HFFc6 (cell line): ENCODE measurements at places on chromosomes 12 and 14.
A peak's percentile ranks its signal among the peaks of the same experiment; 100 is the strongest.

DNA sequence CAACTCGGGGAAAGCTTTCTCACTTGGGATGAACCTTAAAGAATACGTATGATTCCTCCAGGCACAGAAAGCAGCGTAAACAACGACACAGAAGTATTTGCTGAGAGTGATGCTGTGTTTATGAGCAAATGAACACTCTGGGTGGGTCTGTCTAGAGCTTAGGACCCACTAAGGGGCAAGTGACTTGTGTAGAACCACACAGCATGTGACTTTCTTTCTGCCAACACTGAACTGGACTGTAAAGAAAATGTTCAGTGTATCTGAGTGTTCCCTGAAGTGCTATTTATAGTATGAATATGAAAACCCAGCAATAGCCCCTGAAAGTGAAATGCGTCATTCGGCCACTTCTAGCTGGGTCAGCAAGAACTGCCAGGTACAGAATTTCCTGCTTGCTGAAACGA is 78.5 kb downstream of the ST8SIA1 start:
- DNase-seq: no peak

DNA sequence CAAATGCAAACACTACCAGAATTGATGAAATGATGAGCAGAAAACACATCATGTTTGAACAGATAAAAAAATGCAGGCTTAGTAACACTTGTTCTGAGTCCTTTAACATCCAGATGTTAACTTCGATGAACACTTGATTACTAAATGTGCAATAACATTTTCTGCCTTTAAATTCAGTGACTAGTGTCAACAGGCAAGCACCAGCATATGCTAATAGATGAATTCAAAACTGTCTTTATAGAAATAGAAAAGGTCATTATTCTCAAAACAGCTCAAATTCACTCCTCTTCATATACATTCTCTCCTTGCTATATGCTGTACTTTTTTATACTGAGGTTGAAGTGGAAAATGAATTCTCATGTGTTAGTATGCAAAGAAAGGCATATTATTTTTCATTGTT is at the start of gene TAS2R19:
TAS2R19 (minus strand) TSS at position 101 of the 400 bp plus-strand sequence; CDS start at position 52, 49 bp downstream.
- no peak for DNase-seq

GRCh38 chr14:69682621-69683263 is 71.3 kb downstream of the SUSD6 start:
- no peak for DNase-seq

- DNase-seq: peak; percentile 31
These were observed 2.2 kb upstream of the SAV1 start for GRCh38 chr14:50670196-50670865.

- DNase-seq: no peak
These were observed 105.1 kb downstream of the RMST start for GRCh38 chr12:97567619-97568110.

DNA sequence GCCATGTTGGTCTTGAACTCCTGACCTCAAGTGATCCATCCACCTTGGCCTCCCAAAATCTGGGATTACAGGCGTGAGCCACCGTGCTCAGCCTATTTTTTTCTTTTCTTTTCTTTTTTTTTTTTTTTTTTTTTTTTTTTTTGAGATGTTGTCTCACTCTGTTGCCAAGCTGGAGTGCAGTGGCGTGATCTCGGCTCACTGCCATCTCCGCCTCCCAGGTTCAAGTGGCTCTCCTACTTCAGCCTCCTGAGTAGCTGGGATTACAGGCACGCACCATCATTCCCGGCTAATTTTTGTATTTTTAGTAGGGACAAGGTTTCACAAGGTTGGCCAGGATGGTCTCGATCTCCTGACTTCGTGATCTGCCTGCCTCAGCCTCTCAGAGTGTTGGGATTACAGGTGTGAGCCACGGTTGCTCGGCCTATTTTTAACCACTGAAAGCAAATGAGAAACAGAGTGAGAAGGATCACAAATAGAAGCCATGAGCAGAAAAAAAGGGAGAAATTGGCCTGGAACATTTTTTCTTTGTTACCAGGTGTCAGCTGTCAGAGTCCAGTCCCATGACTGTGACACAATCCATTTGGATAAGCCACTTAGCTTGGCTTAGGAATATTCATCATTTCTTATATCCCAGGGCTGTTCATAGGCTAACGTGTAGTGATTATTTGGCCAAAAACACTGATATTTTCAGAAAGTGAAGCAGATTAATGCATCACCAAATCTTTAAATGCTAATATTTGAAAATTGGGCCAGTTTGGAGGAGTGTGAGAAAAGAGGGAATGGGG is 7.9 kb upstream of the NFKBIA start:
- DNase-seq: no peak

DNA sequence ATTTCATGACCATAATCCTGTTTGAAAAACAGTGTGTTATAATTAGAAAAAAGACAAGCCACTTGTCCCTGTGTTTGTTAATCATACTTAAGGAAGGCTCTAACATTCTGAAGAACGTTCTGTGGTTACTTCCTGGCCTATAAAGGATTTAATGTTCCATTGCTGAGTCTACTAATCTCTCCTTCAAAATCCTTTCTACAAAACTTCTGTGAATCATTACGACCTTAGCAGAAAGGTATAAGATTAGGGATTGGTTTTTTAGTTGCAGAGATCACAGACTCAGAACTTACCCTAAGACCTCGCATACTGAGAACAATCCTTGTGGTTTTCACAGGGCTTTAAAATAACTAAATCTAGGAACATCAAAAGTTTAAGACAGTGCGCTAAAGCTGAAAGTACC is 48.3 kb downstream of the TMCC3 start:
- DNase-seq: no peak

DNA sequence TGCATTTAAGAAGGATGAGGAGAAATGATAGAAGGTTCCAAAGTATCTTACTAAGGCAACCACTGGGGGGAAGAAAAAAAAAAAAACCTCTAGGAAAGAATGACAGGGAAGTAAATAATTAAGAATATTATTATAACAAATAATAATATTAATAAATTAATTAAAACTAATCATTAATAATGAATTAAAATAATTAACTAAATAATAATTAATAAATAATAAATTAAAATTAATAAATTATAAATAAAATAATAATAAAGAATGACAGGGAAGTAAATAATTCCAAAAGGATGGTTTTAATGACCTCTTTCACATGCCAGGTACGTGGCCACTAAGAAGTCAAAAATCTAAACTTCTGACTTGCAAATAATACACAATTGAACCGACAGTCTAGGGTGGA is 9.9 kb downstream of the DBX2 start:
- no peak for DNase-seq

GRCh38 chr14:59342516-59343484 is 122.4 kb downstream of the GPR135 start:
- DNase-seq: peak; percentile 22

- peak; percentile 63 for DNase-seq
These were observed 12.2 kb downstream of the MMP14 start for GRCh38 chr14:22848351-22849164.

GRCh38 chr12:83823386-83824045 is 1089.1 kb downstream of the SLC6A15 start:
- no peak for DNase-seq

DNA sequence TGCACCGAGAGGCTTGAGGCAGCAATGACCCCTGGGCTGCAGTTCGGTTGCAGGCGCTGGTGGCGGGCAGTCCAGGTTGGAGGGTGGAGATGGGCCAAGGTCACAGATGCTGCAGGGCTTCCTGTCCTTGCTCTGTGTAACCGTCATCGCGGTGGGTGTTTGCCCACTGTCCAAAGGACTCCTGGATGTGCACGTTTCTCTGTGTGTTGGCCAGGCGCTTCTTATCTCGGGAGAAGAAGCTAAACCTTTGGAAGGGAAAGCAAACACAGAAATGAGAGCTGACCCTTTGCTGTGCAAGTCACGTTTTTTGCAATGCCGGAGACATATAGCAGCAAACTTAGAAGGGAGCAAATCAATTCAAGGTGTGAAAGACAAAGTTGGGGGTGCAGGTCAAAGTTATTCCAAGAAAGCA is 14.5 kb downstream of the SNRNP35 start:
- no peak for DNase-seq

GRCh38 chr12:117360551-117361346 is 677 bp downstream of the NOS1 start:
- no peak for DNase-seq

DNA sequence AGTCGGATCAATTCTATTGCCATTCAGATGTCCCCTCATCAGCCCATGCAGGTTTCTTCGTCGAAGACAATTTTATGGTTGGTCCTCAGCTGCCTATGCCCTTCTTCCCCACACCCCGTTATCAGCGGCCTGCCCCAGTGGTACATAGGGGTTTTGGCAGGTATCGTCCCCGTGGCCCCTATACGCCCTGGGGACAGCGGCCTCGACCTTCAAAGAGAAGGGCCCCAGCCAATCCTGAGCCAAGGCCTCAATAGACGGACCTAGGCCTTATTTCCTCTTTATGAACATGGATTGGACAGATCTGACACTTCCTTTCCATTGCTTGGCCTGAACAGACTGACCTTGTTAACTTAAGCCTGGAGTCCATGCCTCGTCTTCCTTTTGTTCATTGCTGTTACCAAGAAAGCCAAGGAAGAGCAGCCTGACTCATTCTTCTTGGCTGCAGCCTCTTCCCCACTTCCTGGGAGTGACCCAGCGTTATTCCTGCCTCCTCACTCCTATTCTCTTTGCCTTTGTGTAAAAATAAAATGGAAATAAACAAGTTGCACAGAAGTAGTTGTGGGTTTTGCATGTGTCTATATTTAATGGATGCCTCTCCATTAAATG is 156.5 kb upstream of the AMIGO2 start:
- peak; percentile 77 for DNase-seq

- DNase-seq: no peak
These were observed 17.0 kb downstream of the NCOR2 start for GRCh38 chr12:124550123-124551089.

DNA sequence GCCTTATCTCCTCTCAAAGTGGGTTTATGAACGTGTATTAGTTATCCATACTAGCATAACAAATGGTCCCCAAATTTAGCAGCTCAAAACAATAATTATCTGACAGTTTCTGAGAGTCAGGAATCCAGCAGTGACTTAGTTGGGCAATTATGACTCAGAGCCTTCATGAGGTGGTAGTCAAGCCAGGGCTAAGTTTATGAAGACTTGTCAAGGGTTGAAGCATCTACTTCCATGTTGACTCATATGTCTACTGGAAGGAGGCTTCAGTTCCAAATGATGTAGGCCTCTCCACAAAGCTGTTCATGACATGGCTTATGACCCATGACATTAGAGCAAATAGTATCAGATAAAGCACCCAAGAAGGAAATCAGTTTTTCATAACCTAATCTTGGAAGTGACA is 73.2 kb downstream of the IPO8 start:
- DNase-seq: peak; percentile 61

DNA sequence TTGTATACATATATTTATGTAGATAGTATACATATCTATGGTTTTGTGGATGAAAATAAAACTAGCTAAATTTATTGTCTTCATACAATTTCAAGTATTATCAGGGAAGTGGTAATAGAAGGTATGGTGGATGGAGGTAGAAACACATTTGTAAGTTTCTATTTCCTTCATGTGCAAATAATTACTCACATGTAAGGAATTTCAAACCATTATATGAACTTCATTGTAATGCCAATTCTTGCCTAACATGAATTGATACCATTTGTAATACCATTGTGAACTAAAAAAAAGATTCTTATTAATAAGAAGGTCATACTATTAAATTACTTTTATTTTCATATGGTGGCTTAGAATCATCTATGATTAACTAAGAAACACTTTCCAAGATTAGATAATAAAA is 20.1 kb upstream of the PPFIA2 start:
- DNase-seq: no peak

DNA sequence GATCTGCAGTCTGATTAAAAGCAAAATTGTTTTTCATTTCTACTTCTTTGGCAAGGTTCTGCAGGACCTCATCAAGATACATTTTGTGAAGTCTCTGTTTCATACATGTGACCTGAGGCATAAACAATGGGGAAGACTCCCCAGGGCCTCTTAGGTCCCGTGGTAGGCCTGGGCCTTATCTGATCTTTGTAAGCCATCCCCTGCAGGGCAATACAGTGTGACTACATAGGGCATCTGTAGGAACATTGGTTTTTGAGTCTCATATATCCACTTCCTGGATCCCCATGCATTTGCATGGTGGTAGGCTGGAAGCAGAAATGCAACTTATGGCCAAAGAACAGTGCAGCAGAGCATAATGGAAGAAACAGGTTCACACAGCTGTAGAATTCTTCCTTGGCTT is 6.0 kb downstream of the FAR2 start:
- no peak for DNase-seq

GRCh38 chr12:49086116-49086515 is 8.5 kb downstream of the DHH start:
- DNase-seq: no peak

GRCh38 chr14:103078860-103079587 is 5.0 kb upstream of the LBHD2 start:
- DNase-seq: no peak

DNA sequence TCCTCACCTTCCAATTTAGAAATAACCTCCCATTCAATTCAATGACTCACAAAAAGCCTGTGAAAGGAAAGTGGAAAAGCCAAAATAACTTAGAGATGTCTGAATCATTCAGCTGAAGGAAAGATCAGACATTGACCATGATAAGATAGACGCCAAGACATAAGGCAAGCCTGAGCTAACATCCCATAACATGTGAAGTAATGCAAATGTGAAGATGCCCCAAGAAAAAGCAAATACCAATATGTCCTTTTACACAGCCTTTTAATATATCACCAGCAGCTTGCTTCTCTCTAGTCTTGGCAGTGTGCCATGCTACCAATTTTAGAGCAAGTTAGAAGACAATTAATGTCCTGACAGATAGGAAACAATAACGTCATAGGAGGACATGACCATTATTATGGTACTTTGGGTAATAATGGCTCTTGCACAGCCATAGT is 2.4 kb upstream of the NUMB start:
- DNase-seq: peak; percentile 44

- peak; percentile 9 for DNase-seq
These were observed 116.9 kb upstream of the LRIG3 start for GRCh38 chr12:59036973-59037762.

DNA sequence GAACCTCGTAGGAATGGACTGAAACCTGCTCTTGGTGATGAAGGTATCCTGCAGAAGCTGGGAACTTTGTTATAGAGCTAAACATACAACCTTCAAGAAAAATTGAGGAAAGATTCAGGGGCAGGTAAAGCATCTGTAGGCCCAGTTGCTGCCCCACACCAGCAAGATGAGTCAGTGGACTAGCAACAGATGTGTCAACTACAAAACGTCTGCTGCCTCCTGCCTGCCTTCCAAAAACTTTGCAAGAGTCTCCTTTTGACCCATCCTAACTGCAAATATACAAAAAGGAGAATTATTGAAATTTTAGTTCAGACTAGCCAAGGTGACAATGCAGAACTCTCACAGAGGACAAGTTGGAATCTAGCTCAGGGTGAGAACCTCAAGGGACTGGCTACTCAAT is 60.9 kb upstream of the TMTC1 start:
- DNase-seq: no peak

GRCh38 chr12:6323340-6323994 is 13.0 kb downstream of the PLEKHG6 start:
- peak; percentile 96 for DNase-seq
